ENCODE measurements at places on chromosomes 12 and 14.

DNA sequence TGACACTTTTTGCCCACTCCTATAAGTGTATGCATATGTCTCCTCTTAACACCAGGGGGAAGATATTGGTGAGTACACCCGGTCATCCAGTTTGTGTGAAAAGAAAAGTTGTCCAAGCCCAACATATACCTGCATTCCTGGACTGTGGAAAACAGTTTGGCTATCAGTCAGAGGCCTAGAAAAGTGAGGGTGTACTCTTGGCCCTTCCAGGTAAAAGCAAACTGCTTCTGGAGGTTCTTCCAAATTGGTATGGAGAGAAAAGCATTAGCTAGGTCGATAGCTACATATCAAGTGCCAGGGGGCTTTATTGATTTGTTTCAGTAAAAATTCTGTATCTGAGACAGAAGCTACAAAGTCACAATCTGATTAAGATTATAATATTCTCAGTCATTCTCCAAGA, 144.0 kb downstream of the SPTSSA start:
- no peak overlapping the region for H3K27ac ChIP-seq
- H3K36me3 ChIP-seq = no peaks in the 10 kb centered on the region
- no peak overlapping the region for H3K4me3 ChIP-seq

- H3K36me3 ChIP-seq = no peaks in the 10 kb centered on the region
- H3K4me3 ChIP-seq = no peak overlapping the region
- no peak overlapping the region for H3K27ac ChIP-seq
- DNase-seq = no peak
These were observed 42.3 kb upstream of the MDM1 start for GRCh38 chr12:68374307-68374982.

DNA sequence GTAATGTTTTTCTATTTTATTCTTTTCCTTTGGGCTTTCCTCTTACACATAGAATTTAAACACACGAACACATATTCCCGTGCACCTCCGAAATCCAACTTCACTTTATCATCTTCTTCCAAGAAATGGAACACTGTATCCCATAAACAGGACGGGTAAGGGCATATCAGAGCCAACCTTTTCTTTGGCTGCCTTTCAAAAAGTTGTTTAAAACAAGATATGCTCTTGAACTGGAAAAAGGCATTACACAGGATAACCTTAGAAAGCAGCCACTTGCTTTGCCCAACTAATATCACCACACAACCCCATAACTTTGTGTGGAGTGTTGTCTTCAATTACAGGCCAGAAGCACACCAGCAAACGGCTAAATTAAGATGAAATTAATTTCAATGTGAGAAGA, 65.3 kb upstream of the CDKN3 start:
- H3K4me1 ChIP-seq = no peaks in the 10 kb centered on the region
- H3K27me3 ChIP-seq = no peaks in the 10 kb centered on the region
- no peak for DNase-seq
- H3K36me3 ChIP-seq = no peaks in the 10 kb centered on the region
- H3K27ac ChIP-seq = no peak overlapping the region
- no peak overlapping the region for H3K4me3 ChIP-seq

GRCh38 chr12:63419154-63419553, 249.1 kb downstream of the DPY19L2 start:
- no peaks in the 10 kb centered on the region for H3K27me3 ChIP-seq
- H3K4me1 ChIP-seq = no peaks in the 10 kb centered on the region
- no peak overlapping the region for H3K4me3 ChIP-seq
- H3K27ac ChIP-seq = no peak overlapping the region
- DNase-seq = peak; percentile 42

GRCh38 chr14:59510001-59510400, 25.7 kb downstream of the JKAMP start:
- no peaks in the 10 kb centered on the region for H3K4me1 ChIP-seq
- no peaks in the 10 kb centered on the region for H3K27me3 ChIP-seq
- DNase-seq = no peak
- no peaks in the 10 kb centered on the region for H3K36me3 ChIP-seq
- no peak overlapping the region for H3K4me3 ChIP-seq

GRCh38 chr14:51933191-51933590, 56.2 kb upstream of the RTRAF start:
- DNase-seq = no peak
- H3K4me1 ChIP-seq = no peaks in the 10 kb centered on the region
- no peaks in the 10 kb centered on the region for H3K36me3 ChIP-seq
- no peaks in the 10 kb centered on the region for H3K27me3 ChIP-seq
- no peak overlapping the region for H3K27ac ChIP-seq

DNA sequence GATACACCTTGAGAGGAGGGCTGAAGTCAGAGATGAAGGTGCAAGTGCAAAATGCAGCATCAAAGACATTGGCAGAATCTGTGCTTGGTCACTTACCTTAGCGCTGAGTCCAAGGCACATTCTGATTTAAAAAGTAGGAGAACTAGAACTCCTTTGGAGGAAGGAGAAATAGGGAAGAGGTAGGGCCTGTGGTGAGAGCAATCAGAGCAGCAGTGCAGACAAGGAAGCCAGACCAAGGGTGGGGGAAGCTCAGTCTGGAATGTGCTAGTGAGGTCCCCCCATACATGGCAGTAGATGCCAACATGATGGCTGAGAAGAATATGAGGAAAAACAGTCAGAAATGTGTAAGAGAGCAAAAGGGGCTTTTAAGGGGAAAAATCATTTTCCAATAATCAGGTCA, 206.5 kb downstream of the SSPN start:
- no peaks in the 10 kb centered on the region for H3K36me3 ChIP-seq
- no peak for DNase-seq
- no peaks in the 10 kb centered on the region for H3K27me3 ChIP-seq
- no peak overlapping the region for H3K27ac ChIP-seq
- H3K4me3 ChIP-seq = no peak overlapping the region
- H3K4me1 ChIP-seq = no peaks in the 10 kb centered on the region

DNA sequence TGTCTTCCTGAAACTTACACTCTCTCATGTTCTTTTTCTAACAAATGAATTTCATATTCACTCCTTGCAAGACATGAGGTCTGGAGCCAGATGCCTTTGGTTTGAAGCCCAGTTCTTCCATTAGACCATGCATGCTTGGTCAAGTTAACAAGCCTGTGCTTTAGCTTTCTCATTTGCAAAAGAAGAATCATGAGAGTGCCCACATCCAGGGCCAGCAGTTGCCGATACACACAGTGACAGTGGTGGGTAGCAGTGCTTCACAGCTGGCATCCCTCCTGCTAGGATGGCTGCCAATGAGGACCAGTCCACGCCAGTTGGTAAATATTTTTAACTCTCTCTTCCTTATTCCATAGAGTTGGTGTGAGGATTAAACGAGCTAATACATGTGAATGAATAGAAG, 163.1 kb downstream of the PHLDA1 start:
- no peak for DNase-seq
- no peaks in the 10 kb centered on the region for H3K27me3 ChIP-seq
- no peaks in the 10 kb centered on the region for H3K36me3 ChIP-seq
- H3K4me1 ChIP-seq = no peaks in the 10 kb centered on the region

GRCh38 chr12:6834254-6834653, 6.0 kb downstream of the P3H3 start:
- no peak for DNase-seq
- H3K27ac ChIP-seq = no peak overlapping the region
- H3K4me3 ChIP-seq = no peak overlapping the region
- H3K27me3 ChIP-seq = peaks cover 10% of the 10 kb centered on the region

- DNase-seq = no peak
- peaks cover 7% of the 10 kb centered on the region for H3K36me3 ChIP-seq
- peaks cover 18% of the 10 kb centered on the region for H3K27me3 ChIP-seq
These were observed 5.5 kb upstream of the NXPH4 start for GRCh38 chr12:57210926-57211692.

GRCh38 chr12:38544330-38545066, 227.9 kb downstream of the ALG10B start:
- no peaks in the 10 kb centered on the region for H3K4me1 ChIP-seq
- no peak overlapping the region for H3K27ac ChIP-seq
- H3K27me3 ChIP-seq = no peaks in the 10 kb centered on the region
- DNase-seq = no peak
- H3K36me3 ChIP-seq = no peaks in the 10 kb centered on the region

GRCh38 chr14:82182646-82183045, 649.0 kb upstream of the SEL1L start:
- H3K27ac ChIP-seq = no peak overlapping the region
- H3K4me3 ChIP-seq = no peak overlapping the region
- H3K27me3 ChIP-seq = no peaks in the 10 kb centered on the region
- H3K4me1 ChIP-seq = no peaks in the 10 kb centered on the region
- H3K36me3 ChIP-seq = no peaks in the 10 kb centered on the region

DNA sequence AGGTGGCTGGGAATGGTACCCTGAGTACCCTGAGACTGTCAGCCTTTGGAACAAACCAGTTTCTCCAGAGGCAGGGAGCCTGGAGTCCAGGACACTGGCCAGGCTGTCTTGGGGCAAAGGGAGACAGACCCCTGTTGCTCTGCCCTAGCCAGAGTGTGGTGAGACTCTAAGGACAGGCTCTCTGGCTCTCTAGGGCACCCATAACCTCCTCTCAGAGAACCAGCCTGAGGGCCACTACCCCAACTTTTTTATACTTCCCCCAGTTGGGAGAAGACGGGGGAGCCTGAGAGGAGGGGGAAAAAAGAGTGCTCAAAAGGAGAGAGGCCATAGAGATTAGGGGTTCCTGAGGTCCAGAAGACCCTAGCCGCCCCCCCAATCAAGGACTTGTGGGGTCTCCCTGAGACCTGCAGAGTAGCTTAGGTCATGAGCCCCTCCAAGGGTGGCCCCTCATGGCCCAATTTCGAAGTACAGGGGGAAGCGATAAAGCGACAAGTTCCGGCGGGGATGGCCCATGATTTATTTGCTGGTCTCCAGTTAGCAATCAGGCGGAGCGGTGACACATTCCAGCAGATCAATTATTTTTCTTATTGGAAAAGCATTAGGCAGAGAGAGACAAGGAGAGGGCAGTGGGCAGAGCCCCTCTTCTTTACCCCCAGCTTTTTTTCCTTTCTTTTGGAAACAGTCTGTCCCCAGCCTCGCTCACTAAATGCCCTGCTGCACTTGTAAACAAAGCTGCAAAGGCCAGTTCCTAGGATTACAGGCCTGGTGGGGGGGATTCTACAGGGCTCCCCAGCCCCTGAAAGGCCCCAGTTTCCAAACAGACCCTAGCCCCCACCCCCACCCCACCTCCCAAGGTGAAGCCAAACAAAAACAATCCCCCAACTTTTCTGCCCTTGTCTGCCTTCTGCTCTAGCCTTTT, 1.5 kb downstream of the HOXC8 start:
- H3K4me1 ChIP-seq = peaks cover 7% of the 10 kb centered on the region
- H3K27me3 ChIP-seq = peaks cover 92% of the 10 kb centered on the region
- DNase-seq = no peak
- H3K36me3 ChIP-seq = no peaks in the 10 kb centered on the region
- no peak overlapping the region for H3K27ac ChIP-seq
- H3K4me3 ChIP-seq = no peak overlapping the region

- H3K4me3 ChIP-seq = no peak overlapping the region
- H3K27ac ChIP-seq = no peak overlapping the region
- peaks cover 4% of the 10 kb centered on the region for H3K4me1 ChIP-seq
- peak; percentile 62 for DNase-seq
- H3K27me3 ChIP-seq = no peaks in the 10 kb centered on the region
These were observed 75.2 kb downstream of the SPRING1 start for GRCh38 chr12:116662612-116663144.

GRCh38 chr12:93415723-93416464, 25.9 kb downstream of the UBE2N start:
- no peaks in the 10 kb centered on the region for H3K36me3 ChIP-seq
- peaks cover 5% of the 10 kb centered on the region for H3K4me1 ChIP-seq
- DNase-seq = no peak

DNA sequence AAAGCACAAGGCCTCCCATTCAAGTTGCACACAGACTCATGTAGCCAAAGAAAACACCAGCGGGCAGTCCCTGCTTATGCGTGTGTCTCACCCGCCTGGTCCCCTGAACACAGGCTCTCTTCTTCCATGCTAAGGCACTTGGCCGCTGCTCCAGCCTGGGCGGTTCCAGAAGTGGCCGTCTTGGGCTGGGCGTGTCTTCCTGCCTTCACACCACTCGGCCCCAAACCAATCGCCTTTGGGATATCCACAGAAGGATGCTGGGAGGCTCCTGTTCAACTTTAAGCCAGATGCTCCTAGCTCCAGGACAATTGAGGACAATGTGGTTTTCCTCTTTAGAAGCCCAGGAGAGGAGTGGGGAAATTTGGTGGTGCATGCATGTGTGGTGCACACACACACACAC, 2.2 kb downstream of the SCARB1 start:
- no peak overlapping the region for H3K27ac ChIP-seq
- DNase-seq = peak; percentile 66
- H3K4me1 ChIP-seq = peaks cover 8% of the 10 kb centered on the region
- no peaks in the 10 kb centered on the region for H3K36me3 ChIP-seq
- no peak overlapping the region for H3K4me3 ChIP-seq
- no peaks in the 10 kb centered on the region for H3K27me3 ChIP-seq

DNA sequence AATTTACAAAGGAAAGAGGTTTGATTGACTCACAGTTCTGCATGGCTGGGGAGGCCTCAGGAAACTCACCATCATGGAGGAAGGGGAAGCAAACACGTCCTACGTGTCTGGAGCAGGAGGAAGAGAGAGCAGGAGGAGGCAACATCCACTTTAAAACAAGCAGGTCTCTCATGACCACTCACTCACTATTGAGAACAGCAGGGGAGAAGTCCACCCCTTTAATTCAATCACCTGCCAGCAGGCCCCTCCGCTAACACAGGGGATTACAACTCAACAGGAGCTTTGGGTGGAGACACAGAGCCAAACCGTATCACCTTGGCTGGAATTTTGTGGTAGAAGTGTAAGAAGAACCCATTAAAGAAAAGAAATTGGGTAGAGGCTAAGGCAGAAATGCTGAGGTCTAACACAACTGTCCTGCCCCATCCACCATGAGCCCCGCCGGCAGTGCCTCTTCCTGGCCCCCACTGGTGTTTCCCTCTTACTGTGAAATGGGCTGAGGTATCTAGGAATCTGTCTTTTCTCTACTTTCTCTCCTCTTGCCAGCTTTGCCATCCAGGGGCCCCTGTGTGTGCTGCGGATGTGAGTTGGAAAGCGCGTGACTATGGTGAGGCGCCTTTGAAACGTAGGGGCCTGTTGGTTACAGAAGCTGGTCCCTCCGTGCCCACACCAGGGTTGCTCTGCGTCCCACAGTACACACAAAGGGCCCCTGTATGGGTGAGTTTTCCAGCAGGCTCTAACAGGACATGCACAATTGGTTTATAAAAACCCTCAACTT, 108.0 kb upstream of the TMEM132D start:
- H3K27me3 ChIP-seq = no peaks in the 10 kb centered on the region
- no peak overlapping the region for H3K4me3 ChIP-seq
- no peaks in the 10 kb centered on the region for H3K4me1 ChIP-seq

DNA sequence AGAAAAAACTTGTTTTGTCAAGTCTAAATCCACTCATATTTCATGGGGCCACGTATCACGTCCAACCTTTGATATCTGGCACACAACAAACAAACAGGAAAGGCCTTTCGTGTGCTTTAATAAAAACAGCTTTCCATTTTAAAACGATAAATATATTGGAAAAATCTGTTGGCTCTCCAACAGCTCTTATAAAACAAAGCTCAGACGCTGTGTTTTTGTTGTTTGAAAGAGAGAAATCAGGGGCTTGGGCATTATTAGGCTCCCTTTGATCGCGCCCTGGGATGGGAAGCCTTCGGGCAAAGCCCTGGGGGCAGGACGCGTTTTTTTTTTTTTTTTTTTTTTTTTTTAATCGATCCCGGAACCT, 429 bp upstream of the PLEKHA5 start:
- no peaks in the 10 kb centered on the region for H3K27me3 ChIP-seq
- no peak for DNase-seq
- H3K4me1 ChIP-seq = no peaks in the 10 kb centered on the region
- H3K27ac ChIP-seq = peak overlapping the region; percentile 58
- H3K36me3 ChIP-seq = no peaks in the 10 kb centered on the region
- H3K4me3 ChIP-seq = no peak overlapping the region

Data from colonic mucosa (tissue), 4 donors.